ENCODE measurements at places on chromosomes 1 and 21. TPM values are rescaled to one million over a fixed set of nuclear protein-coding genes. Genes with fewer than 3 reads are reported as not detected.

DNA sequence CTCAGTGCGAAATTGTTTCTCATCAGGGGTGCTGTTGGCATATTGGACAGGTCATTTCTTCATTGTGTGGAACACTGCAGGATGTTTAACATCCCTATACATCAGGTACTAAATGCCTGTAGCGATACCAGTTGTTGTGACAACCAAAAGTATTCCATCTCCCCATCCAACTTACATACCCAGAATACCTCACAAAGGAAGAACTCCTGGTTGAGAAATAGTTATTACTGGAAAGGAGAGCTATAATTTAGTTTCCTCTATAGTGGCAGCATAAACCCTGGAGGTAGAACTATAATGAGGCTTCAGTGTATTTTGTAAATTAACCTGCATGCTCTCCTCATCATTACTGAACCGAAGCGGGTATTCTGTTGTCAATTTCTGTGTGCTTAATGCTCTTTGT, 45.1 kb downstream of the IVNS1ABP start:
- no peak for DNase-seq

OR10J5 gene
- total RNA-seq: not detected

FAM78B gene
- total RNA-seq: 14.5 TPM

PRDM15 gene
- total RNA-seq: 3.1 TPM

- no peak for DNase-seq
Measured at GRCh38 chr1:32931760-32932159, 30.6 kb upstream of the TMEM54 start.

CA6 gene
- total RNA-seq: not detected

GRCh38 chr1:30912224-30912623, 3.7 kb upstream of the SDC3 start:
- DNase-seq: no peak

KRTAP25-1 gene
- not detected for total RNA-seq

GRCh38 chr1:40762144-40762923, 21.3 kb upstream of the KCNQ4 start:
- DNase-seq: no peak

TMCC2 gene
- total RNA-seq: 1.6 TPM

GRCh38 chr1:199751962-199752687, 275.4 kb upstream of the NR5A2 start:
- DNase-seq: no peak

HPCAL4 gene
- 9.1 TPM for total RNA-seq

GRCh38 chr1:4668743-4669700, 14.6 kb downstream of the AJAP1 start:
- DNase-seq: no peak

GRCh38 chr1:210223226-210223904, 9.2 kb upstream of the SERTAD4 start:
- no peak for DNase-seq

GRCh38 chr1:245441689-245442088, 286.9 kb downstream of the KIF26B start:
- DNase-seq: peak; percentile 16

DNA sequence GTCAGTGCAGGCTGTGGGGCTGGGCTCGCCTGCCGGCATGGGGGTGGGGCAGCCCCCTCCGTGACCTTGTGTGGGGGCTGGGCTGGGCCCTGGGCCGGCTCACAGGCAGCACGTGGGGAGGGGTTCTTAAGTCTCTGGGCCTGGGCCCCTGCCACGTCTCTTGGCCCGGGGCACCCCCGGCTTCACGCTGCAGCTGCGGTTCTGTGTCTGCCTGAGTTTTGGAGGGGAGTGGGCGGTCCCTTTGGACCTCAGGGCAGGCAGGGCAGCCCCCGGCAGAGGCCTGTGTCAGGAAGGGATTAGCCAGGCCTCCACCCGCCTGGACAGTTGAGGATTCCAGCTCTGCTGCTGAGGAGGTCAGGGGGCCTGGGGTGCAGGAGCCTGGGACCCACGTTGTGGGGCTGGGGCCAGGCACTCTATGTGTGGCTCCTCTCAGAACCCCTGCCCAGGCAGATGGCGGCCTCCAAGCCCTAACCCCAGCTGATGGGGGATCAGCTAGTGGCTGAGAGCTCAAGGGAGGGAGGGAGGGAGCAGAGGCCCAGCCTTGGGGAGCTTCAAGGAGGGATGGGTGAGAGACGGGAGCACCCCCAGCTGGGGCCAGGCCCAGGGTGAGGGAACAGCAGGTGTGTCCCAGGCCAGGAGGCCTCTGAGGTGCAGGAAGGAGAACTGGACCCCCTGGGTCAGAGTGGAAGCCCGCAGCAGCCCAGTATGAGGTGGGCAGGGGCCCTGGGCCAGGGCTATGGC, 1.8 kb upstream of the PLCH2 start:
- DNase-seq: no peak

UBIAD1 gene
- 12.7 TPM for total RNA-seq

- DNase-seq: no peak
Measured at GRCh38 chr1:72280711-72281110, 1.6 kb downstream of the NEGR1 start.

DNA sequence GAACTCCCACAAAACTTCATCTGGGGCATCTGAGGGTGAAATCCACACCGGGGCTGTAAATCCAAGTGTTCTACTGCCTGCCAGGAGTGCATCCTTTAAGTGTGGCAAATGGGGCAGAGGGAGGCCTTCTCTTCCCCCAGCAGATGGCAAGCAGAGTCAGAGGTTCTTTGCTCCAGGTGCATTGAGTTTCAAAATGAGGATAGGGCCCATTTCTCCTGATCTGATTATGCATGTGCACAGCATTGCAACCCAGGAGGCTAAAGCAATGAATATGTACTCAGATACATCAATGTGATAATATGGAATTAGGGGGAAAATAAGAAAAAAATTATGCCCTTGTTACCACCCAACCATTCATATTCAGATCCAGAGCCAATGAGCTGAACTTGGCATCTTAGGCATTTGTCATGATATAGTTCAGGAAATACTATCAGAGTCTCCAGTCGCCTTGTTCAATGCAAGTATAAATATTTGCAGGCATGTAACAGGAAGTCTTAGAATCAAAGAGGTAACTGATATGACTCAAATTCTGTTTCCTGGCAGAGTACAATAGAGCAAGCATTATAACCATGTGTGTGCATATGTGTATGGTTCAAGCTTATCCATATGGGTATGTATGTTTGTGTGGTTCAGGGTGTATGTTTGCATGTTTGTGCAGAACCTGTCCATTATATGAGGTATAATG, 473.8 kb upstream of the PKN2 start:
- no peak for DNase-seq

DNA sequence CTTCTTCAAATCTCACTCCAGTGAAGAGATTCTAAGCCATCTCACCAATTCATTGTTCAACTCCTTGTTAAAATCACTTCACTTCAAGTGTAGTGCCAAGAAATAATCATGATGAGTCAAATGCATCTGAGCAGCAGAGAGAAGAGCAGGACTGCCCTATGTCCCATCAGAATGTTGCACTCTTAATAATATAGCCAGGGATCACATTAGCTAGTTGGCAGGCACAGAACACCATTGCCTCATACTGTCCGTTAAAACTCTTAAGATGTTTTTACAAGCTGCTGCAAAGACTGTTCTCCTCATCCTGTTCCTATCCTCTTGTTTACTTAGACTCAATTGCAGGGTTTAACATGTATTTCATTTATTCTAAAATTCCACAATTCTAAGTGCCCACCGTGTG, 432.9 kb downstream of the PLPP3 start:
- peak; percentile 3 for DNase-seq
